ENCODE measurements at places on chromosomes 3 and 15.

- DNase-seq = peak; percentile 60
Measured at GRCh38 chr3:71219744-71220638, 363.5 kb downstream of the FOXP1 start.

DNA sequence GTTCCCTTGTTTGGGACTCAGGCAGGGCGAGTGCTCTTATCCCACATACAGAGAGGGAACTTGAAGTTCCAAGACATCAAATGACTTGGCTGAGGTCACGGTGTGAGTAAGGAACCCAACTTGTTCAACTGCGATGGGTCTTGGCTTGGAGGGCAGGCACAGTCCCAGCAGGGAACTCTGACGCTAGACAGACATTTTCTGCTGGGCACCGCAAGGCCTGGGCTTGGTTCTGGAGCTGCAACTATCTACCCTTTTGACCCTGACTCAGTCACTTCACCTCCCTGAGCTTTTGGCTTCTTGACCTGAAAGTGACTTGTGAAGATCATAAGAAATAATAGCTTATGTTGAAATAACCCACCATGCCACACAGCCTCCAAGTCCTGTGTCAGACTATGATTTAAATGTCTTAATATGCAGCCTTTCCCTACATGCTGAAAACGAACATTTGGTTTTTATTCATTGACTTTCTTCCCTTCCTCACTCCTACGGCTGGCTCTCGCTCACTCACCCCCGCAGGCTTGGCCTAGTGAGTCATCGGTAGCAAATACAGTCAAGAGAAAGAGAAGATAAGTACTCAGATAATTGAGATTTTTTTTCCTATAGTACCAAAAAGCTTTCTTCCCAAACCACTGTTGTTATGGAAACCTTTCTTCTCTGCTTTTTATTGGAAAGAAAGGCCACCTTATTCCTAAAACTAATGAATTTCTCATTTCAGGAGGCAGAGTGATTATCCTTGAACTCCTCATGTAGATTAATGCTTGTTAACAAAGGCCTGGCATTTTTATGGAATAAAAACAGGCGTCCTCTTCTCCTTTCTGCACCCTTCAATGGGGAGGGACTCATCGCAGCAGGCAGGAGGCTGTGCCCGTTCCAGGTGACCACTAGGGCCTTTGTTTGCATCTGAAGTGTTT, 178.4 kb downstream of the ATP10A start:
- peak; percentile 18 for DNase-seq

GRCh38 chr15:92882697-92883162, 17.4 kb upstream of the CHD2 start:
- DNase-seq = no peak

DNA sequence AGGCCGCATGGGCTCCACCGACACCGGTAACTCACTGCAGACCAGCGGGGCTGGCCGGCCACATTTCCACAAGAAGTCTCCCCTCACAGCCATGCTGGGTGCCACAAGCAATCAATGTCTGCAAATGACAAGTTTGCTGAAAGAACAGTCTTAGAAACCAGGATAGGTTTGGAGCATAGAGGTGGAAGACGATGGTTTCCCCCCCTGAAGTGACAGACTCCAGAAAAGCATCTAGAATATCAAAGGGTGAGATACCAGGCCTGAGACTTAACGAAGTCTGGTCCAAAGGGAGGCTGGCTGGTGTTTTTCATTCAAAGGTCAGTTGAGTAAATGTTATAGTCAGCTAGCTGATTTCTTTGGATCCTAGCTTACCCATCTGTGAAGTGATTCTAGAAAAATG, 50.0 kb upstream of the WNT5A start:
- DNase-seq = no peak

- peak; percentile 77 for DNase-seq
Measured at GRCh38 chr3:37993820-37994638, 3.4 kb downstream of the VILL start.

- no peak for DNase-seq
Measured at GRCh38 chr3:74059923-74060600, 435.3 kb upstream of the PDZRN3 start.

DNA sequence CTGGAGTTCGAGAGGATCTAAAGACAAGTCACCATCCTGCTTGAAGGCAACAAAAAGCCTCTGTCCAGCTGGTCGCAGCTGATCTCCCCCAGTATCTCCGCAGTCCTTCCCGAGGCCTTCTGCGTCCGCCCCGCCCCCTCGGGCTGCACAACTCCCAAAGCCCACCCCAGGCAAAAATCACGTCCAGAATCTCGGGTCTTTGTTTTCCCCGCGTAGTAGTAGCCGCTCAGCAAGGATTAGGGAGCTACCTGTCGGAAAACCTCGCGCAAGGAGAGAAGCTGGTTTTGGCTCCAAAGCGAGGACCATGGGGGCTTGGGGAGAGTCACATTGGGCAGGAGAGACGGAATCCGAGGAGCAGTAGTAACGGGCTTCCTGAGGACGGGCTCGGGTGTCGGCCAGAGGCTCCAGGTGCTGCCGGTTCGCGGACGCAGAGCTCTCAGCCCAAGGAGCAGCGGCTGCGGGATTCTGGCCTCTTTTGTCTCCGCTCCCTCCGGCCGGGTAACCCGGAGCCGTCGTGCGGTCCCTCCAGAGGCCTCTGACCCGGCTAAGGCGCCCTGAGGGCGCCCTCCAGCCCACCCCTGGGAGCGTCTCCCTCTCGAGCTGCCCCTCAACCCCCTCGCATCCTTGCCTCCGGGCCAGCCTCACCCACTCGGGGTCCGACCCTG, 401 bp downstream of the ZSCAN29 start:
- DNase-seq = peak; percentile 29

- no peak for DNase-seq
Measured at GRCh38 chr15:93052090-93052879, 36.7 kb downstream of the RGMA start.

DNA sequence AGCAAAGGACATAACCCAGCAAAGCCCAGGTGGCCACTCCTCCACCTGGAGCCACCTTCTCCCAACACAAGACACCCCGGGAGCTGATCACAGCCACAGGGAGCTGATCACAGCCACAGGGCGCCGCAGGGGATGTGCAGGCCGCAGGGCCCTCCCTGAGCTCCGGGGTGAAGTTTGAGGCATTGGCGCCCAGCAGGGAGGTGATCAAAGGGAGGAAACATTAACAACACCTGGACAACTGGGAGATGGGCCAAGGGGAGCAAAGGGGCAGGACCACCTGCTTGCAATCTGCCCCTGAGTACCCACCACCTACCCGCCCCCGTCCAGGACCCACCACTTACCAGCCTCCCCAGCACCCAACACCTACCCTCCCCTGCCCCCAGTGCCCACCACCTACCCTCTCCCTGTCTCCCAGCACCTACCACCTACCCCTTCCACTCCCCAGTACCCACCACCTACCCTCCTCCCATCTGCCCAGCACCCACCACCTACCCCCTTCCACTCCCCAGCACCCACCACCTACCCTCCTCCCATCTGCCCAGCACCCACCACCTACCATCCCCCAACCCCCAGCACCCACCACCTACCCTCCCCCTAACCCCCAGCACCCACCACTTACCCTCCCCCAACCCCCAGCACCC, 2.4 kb downstream of the UROC1 start:
- DNase-seq = no peak

DNA sequence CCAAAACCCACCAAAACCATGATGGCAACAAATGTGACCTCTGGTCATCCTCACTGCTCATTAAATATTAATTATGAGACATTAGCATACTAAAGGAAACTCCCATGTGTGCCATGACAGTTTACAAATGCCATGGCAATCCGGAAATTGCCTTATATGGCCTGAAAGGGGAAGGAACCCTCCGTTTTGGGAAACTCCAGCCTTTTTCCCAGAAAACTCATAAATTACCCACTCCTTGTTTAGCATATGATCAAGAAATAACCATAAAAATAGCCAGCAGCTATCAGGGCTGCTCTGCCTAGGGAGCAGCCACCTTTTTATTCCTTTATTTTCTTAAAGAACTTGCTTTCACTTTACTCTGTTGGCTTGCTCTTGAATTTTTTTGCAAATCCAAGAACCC, 992.7 kb downstream of the NTRK3 start:
- DNase-seq = no peak
